ENCODE measurements at places on chromosomes 1 and 21.
A peak's percentile ranks its signal among the peaks of the same experiment; 100 is the strongest.

- DNase-seq, result peak; percentile 88
These were observed 1.3 kb downstream of the HES3 start for GRCh38 chr1:6245086-6245868.

DNA sequence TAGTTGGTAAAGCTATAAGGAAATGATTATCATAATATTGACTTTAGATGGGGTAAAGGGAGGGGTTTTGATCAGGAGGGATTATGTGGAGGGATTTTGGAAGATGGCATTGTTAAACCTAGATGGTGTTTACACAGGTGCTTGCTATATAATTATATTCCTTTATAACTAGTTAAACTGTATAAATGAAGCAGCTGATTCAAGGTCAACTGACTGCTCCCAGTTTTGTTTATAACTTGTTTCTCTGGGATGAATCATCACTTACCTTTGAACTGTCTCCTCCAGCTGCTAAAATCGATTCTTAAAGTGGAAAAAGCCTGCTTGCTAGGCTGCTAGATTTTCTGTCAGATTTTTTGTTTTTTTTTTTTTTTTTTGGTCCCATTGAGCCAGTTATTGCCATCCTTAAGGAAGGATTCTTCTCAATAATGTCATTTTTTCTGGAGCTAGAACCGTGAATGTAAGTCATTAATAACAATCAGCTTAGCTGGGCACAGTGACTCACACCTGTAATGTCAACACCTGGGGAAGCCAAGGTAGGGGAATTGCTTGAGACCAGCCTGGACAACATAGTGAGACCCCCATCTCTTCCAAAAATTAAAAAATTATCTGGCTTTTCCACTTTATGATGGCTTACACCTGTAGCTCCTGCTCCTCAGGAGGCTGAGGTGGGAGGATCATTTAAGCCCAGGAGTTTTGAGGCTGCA lies 153.2 kb downstream of the PIK3R3 start:
- DNase-seq, result peak; percentile 49

DNA sequence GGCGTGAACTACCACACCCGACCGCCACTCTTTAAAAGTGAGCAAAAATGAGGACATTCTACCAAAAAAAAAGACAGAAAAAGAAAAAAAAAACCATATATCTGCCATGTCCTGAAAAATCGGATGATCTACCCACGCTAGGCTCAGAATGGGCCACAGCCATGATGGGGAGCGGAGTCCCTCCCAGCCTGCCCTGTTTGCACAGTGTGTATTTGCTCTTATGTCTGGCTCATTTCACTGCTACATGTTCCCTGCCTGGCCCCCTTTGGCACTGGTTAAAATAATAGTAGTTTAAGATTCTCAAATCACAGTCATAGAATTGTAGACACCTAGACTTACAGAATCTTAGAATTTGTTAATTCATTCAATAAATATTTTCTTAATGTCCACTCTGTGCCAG lies 121.9 kb downstream of the PTPRU start:
- no peak for DNase-seq

DNA sequence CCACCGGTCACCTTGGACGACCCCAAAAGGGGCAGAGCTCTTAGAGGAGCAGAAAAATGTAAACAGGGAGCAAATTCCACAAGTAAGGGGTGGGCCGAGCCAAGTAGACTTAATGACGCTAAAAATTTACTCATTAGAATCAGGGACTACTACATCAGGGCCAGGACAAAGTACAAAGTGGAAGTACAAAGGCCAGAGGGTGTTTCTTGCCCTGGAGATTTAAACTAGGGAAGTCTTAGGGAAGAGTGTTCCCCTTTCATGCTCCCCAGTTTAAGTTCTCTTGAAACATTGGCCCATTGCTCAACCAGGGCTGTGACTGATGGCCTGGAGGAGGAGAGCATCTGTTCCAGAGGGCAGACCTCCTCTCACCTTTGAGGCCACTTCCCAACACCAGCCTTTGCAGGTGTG lies 48.6 kb downstream of the BACH1 start:
- DNase-seq, result no peak

GRCh38 chr1:154142358-154142757 lies 12.5 kb downstream of the NUP210L start:
- DNase-seq, result no peak

DNA sequence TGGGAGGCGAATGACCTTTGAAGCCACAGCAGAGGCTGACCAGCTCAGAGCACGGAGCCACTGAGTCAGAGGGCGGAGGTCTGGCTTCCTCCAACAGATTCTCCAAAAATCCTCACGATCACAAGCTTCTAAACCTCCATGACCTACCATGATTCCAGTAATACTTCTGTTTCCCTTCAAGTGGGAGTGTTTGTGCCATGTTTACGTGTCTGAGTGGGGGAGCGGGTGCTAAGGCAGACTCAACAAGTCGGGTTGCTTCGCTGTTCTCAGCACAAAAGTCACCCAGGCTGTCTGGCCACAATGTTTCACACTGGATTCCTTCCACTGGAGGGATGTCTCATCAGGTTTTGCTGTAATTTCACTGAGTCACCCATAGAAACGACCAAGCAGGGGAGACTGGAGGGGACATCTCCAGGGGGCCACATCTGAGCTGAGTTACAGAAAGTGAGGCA lies 86.2 kb downstream of the SLC66A1 start:
- DNase-seq, result no peak

GRCh38 chr1:30123896-30124295 lies 599.5 kb downstream of the MATN1 start:
- no peak for DNase-seq

GRCh38 chr21:16590641-16591292 lies 861.0 kb downstream of the USP25 start:
- DNase-seq, result no peak

DNA sequence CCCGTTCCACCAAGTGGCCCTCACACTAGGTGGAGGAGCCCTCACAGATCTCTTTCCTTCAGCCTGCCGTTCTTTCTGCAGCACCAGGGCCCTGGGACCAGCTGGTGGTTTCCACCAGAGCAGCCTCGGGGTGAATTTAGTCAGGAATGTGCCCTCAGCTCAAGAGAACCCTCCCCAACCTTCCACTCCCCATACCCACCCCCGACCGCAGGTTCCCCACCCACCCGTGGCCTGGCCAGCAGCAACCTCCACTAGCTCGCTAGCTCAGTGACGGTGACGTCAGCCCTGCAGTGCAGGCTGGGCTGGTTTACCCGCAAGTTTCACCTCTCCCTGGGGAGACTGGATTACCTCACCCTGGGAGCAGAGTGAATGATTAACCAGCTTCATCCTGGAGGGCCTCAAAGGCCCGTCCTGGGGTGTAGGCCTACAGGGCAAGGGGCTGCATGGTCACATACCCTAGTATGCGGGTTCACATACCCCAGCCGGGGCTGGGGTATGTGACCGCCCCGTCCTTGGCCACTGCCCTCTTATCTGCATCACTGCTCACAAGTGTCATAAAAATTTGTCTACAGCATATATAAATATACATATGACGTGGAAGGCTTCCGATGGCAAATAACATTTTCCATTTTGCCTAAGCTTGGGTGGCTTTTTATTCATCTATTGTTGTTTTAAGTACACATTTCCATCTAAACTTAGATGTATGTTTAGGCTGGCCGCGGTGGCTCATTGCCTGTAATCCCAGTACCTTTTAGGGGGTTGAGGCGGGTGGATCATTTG lies 24.5 kb downstream of the ELF3 start:
- DNase-seq, result peak; percentile 42

- no peak for DNase-seq
These were observed 144.5 kb upstream of the L1TD1 start for GRCh38 chr1:62050165-62050564.

DNA sequence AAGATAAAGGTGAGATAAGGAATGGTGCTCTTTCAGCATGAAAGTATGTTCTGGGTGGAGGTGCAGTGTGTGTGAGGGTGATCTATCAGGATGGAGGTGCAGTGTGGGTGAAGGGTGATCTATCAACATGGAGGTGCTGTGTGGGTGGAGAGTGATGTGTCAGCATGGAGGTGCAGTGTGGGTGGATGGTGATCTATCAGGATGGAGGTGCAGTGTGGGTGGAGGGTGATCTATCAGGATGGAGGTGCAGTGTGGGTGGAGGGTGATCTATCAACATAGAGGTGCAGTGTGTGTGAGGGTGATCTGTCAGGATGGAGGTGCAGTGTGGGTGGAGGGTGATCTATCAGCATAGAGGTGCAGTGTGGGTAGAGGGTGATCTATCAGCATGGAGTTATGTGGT lies 12.3 kb upstream of the MAP10 start:
- DNase-seq, result no peak

- no peak for DNase-seq
These were observed 12.3 kb downstream of the SLC44A3 start for GRCh38 chr1:94832446-94832845.

- no peak for DNase-seq
These were observed 4.8 kb downstream of the COX20 start for GRCh38 chr1:244840219-244840794.

- peak; percentile 31 for DNase-seq
These were observed 1.1 kb downstream of the HUNK start for GRCh38 chr21:31873696-31874599.

- DNase-seq, result no peak
These were observed 217.8 kb downstream of the DAB1 start for GRCh38 chr1:57206038-57206437.

- no peak for DNase-seq
These were observed 62.2 kb downstream of the ZNF684 start for GRCh38 chr1:40593449-40594186.

DNA sequence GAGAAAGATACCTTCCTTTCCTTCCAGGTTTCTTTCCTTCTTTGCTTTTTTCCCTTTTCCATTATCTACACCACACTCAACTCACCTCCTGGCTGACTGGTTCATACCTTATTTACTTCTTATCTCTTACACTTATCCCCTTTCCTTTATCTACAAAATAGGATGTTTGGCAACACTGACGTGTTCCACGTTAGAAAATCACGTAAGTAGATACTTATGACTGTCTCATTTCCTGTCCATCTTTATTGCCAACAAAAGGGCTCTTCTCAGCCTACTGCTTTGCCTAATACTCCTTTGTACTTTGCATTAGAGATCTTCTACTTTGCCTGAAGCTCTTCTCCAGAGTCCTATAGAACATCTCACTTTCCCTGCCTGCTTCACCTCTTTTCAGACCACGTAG lies 25.1 kb downstream of the SYNJ1 start:
- peak; percentile 57 for DNase-seq

DNA sequence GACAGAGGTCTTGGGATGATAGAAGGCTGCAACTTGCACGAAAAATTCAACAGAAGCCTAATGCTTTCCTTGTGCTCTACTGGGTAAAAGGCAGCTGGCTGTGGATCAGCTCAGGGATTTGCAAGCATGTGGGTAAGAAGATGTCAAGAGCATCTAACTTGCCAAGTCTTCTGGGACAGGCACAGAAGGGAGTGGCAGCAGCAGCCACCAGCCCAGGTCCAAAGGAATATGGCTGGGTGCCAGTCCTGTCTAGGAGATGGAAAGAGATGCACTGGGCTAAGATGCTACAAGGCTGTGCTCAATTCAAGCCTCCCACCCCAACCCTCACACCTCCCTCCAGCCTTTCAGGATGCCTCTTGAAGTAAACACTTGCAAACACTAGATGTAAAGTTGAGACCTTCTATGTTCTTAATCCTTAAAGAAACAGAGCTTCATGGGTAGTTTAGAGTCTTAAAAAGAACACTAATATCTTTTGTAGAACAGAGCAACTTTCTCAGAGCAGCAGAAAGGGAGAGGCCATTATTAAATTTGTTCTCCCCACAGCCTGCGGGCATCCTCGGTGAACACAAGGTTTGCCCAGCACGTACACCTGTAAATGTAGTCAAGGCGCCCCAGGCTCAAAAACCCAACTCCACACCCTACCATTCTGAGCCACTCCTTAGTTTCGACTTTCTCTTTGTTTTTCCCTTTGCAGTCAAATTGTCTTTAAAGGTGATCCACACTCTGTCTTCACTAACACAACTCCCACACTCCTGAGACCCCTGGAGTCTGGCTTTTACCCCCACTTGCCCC lies 64.6 kb upstream of the BCAR3 start:
- DNase-seq, result no peak

- DNase-seq, result peak; percentile 92
These were observed 359 bp upstream of the RNU11 start for GRCh38 chr1:28648008-28648473.

DNA sequence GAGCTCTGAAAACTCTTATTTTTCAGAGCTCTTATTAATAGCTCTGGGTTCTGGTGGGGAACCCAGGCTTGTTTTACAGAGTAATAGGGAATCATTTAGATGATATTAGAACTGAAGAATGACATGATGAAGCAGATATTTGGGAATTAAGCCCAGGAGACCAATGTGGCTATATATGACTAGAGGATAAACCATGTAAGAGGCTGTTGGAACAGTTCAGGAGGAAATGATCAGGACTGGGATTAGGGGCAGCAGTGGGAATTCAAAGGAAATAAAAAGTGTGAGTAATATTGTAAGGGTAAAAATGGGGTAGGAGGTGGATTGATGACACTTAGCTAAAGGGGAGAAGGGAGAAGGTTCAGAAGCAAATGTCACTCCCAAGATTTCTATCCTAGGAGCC lies 58.6 kb downstream of the GIPC2 start:
- DNase-seq, result peak; percentile 54

DNA sequence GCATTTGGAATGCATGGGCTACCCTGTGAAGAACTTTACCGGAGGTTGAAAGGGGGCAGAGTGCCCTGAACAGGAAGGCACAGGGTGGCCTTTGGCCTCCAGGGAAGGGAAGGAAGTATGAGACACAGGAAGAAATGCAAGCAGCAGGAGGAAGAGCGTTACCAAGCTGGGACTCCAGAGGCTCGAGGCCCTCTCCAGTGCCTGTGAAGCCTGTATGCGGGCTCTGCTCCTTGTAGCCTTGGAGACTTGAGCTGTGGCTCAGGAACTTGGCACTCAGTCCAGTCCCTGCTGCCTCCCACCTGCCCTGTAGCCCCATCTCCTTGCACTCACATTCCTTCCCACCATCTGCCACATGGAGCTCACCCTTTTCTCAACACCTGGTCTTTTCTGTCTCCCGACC lies 33.5 kb upstream of the RNF19B start:
- peak; percentile 74 for DNase-seq

- DNase-seq, result no peak
These were observed 11.6 kb upstream of the MRPS14 start for GRCh38 chr1:175034775-175035174.

DNA sequence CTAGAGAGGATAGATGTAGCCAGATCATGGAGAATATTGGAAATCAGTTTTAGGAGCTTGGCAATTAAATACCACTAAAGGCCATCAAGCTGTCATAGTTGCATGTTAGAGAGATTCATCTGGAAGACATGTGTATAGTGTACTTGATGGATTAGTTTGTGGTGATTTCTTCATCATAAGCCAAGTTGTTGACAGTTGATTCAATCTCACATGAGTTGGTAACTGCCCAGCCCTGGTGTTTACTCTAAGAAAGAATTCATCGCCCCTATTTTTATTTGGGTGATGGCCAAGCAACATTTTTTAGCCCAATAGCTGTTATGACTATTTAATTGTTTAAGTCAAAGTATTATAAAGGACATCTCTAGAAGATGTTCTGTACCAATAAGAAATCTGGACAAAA lies 737.6 kb downstream of the PLA2G4A start:
- DNase-seq, result no peak
